ENCODE measurements at places on chromosomes 5 and 9. TPM values are rescaled to one million over a fixed set of nuclear protein-coding genes. Genes with fewer than 3 reads are reported as not detected.

Gene KLHL9
- total RNA-seq: 10.1 TPM

Gene NSD1
- 53.8 TPM for total RNA-seq

Gene SAPCD2
- total RNA-seq: 13.8 TPM

Gene PDE8B
- 0.12 TPM for total RNA-seq

DNA sequence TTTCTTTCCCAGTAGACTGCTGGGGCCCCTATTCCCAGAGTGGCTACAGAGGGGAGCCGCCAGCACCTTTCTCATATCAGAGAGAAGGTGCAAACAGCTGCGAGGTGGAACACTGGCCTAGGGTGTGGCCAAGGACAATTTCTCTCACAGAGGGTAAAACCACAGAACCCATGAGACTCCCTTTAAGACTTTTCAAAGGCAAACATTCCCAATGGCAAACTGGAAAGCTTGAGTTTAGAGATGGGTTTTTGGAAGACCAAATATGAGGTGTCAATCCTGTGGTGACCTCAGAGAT is 335.1 kb upstream of the PIK3R1 start:
- ATAC-seq: no peak

- ATAC-seq: no peak
These were observed 72.8 kb upstream of the BOD1 start for GRCh38 chr5:173689171-173689736.

GRCh38 chr5:145218019-145218418 is 617.1 kb downstream of the PRELID2 start:
- ATAC-seq: no peak

DNA sequence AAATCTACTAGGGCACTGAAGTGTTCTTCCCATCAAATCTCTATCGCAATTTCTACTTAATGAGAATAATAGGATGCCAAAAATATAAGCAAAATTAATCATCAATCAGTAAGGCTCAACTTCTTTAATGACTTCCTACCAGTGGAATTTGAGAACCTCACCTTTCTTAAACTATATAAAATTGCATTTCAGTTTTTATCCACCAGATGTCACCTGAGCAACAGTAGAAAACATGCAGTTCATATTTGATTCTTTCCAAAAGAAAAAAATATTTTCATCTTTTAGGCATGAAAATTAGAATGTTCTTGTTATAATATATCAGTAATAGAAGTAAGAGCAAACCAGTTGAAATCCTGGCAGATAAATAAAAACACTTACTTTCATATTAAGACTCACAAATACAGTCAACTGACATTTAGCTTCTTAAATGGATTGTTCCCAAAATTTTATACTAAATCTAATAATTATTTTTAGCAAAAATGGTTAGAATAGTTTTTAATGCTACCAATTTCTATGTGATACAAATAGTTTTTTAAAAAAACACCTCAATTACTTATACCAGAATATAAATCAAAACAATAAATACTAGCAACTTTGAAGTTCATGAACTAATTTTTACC is 13.4 kb upstream of the CCDC112 start:
- ATAC-seq: peak; percentile 63

DNA sequence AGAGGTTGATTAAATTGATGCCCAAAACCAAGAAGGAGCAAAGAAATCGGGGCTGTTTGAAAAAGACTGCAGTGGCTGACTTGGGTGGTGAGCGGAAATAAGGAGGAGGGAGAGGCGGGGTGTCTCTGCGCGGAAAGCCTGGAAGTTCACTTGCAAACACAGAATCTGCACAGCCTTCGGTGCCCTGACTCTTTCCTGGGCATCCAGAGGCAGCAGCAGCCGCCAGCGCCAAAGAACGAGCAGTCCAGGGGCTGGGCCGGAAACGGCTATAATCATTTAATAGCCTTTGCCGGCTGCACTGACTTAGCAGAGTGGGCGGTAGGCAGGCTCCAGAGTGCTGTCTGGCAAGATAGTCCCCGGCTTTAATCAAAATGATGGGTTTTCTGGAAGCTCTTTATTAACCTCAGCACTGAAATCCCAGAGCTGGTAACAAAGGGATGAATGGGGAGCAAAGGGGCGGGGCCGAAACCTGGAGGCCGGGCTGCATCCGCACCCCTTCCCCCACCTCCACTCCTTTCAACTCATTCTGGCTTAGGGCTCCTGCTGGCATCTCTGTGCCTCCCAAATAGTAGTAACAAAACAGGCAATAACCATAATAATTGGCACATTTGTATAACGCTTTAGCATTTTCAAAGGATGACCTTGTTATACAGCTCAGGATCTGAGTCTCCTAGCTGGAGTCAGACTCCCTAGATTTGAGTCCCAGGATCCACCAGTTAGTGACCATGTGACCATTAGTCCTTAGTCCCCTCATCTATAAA is 35.7 kb downstream of the PCDHAC2 start:
- ATAC-seq: no peak

DNA sequence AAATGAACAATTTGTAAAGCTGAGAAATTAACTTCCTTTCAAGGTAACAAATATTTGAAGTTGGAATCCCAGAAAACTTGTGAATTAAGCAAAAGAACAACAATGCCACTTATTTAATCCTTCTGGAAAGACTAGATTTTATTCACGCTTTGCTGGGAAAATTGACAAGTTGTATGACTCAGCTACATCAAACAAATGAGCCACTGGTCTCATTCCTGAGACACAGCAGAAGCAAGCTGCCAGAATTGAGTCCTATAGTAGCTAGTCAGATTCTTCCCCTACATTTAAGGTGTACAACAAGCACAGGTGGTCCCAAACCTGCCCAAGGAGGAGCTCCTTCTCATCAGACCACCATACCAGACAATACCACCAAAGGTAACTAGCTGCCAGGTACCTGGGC is 280.7 kb downstream of the SPOCK1 start:
- peak; percentile 46 for ATAC-seq

- no peak for ATAC-seq
These were observed 106.8 kb upstream of the FCN2 start for GRCh38 chr9:134773842-134774241.

GRCh38 chr5:96172436-96172835 is 210.8 kb upstream of the ELL2 start:
- ATAC-seq: no peak

Measured in esophagus mucosa (tissue), 1 donor.